Hematopoietic multipotent progenitor cell (in vitro differentiated cells): ENCODE measurements at places on chromosomes 6 and 20.
A peak's percentile ranks its signal among the peaks of the same experiment; 100 is the strongest.

DNA sequence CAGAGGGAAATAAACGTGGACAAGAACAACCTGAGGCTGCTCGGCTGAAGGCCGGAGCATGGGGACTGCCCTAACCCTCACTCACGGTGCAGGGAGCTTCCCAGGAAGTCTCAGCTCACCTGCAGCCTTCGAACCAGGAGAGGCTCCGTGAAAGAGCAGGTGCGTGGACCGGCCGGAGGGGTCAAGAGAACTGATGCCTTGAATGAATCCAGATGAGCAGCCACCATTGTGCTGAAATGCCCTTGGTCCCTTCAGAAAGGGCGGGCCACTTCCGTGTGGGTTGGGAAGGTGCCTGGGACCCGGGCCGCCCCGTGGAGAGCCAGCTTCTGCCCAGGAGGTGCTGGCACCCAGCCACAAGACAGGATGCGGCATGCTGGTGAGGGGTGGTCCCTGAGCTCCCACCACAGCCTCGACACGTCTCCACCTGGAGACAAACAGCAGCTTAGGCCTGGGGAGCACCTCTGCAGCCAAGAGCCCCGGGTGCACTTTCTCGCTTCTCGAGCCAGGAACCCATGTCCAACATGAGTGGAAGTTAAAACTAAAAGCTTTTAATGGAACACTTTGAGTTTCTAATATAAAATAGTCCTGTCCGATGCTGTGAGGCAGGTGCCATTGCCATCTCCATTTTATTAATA is 83.5 kb downstream of the TTLL2 start:
- DNase-seq: no peak

DNA sequence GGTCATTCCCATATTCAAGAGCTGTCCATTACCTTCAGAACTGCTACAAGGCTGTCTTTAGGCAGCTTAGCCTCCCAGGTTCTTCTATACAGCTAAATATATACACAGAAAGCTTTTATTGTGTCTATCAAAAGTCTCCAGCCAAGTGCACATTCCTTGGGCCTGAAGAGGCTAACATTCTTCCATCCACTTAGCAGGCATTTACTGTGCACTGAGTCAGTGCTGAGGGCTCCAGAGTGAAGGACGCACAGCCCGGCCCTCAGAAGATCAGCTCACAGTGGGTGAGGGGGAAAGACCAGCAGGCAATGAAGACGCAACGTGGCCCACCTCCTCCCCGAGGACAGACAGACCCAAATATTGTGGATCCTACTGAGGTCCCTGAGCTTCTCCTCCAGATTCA is 569.9 kb downstream of the CDH26 start:
- DNase-seq: no peak

GRCh38 chr6:8710668-8711431 is 275.5 kb upstream of the SLC35B3 start:
- no peak for DNase-seq

- DNase-seq: peak; percentile 67
Measured at GRCh38 chr20:51695574-51696303, 72.5 kb downstream of the ATP9A start.

DNA sequence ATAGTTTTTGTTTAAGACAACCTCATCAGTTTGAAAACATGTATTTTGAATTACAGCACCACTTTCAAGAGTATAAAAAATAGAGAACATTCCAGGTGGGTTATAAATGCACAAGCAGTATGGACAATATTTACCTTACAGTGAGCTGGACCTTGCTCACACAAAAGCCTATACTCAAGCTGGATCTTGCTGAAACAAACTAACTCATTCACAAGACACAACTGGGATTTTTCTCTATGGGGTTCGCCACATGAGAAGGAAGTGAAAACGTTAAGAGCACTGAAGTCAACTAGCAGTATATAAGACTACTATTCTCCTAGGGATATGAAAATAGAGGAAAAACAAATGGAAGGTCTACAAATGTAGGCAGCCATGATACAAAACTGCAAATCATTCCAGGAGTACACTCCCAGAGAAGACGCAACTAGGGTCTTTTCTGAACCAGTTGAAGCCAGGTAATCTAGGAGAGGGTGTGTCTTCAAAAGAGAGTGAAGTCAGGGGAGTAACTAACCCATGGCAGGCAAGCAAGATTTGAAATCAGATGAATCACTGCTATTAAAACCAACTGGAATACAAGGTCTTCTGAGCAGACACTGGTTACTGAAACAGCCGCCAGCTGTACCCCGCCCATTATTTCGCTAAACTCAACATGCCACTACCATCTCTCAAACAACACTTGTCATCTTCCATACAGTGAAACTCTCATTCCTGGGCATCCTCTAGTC is 26.5 kb downstream of the STAU1 start:
- DNase-seq: no peak
